Hematopoietic multipotent progenitor cell treated with erythropoietin and hydrocortisone succinate and interleukin-3 and kit ligand, for 6 days (in vitro differentiated cells): ENCODE measurements at places on chromosomes 13 and 19.

DNA sequence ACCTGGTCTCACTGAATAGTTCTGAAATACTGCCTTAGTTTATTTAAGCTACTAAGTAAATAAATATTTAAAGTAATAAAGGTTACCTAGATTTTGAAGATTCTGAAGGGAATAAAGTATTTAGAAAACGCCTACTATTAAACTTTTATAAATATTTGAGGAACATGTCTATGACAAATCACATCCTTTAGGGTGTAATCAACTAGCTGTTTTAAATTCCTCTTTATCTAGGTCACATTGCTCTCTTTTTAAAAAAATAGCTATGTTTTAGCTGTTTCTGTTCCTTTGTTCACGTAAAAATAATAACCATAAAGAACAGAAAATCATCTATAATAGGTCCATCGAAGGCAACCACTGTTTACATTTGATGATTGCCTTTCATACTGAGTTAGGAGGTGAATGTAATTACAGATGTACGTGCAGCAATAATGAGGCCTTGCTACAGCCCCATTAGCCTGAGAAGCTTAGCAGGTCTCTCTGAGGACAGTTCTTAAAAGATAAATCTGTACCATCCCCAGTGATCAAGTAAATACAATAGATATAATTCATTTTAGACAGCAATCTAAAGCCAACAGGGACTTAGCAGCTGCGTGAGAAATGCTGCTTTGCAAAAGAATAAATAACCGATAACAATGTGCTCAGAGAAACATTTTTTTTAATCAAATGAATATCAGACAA lies 449.5 kb downstream of the LIG4 start:
- no peak for DNase-seq

DNA sequence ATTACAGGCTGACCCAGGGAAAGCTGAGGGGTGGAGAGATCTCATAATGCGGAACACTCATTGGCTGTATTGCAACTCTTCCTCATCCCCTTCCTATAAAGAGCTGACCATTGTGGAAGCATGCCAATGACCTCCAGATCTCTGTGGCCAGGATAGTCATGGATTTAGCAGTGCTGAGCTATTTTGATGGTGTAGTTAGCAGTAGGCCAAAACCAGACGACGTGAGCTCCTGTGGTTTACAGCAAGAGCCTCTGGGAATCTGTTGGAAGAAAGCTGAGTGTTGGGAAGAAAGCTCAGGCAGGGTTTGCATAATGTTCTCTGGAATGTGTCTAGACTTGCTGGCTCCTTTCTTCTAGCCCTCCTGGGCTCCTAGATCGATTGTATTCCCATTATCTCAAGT lies 187.5 kb upstream of the GPC6 start:
- DNase-seq: no peak

GRCh38 chr19:55066107-55066709 lies 3.3 kb upstream of the RDH13 start:
- no peak for DNase-seq

DNA sequence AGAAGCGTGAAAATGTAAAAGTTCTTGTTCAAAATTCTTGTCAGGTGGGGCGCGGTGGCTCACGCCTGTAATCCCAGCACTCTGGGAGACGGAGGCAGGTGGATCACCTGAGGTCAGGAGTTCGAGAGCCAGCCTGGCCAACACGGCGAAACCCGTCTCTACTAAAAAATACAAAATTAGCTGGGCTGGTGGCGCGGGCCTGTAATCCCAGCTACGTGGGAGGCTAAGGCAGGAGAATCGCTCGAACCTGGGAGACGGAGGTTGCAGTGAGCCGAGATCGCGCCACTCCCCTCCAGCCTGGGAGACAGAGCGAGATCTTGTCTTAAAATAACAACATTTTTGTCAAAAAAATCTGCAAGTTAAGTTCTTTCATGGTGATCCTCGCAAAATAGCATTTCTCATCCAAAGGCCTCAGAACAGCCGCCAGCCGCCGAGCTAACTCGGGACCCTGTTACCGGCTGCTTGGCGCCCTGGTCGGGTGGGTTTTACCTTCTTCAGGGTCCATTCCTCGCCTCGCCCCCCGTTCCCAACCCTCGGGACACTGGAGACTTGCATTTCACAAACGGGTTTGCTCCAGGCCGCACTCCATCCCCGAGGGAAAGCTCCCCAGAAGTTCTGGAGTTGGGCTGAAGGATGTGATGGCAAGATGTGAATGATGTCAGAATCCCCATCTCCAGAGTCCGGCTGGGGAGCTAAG lies 1.6 kb downstream of the LATS2 start:
- DNase-seq: no peak

- DNase-seq: peak; percentile 11
Observed at GRCh38 chr19:48544856-48545750, 6.9 kb upstream of the SULT2B1 start.

GRCh38 chr13:110925023-110925612 lies 10.2 kb upstream of the ANKRD10 start:
- peak; percentile 57 for DNase-seq

GRCh38 chr19:41554907-41555306 lies 21.1 kb upstream of the CEACAM21 start:
- DNase-seq: peak; percentile 36

GRCh38 chr13:108777421-108778420 lies 148.3 kb downstream of the MYO16 start:
- DNase-seq: no peak

DNA sequence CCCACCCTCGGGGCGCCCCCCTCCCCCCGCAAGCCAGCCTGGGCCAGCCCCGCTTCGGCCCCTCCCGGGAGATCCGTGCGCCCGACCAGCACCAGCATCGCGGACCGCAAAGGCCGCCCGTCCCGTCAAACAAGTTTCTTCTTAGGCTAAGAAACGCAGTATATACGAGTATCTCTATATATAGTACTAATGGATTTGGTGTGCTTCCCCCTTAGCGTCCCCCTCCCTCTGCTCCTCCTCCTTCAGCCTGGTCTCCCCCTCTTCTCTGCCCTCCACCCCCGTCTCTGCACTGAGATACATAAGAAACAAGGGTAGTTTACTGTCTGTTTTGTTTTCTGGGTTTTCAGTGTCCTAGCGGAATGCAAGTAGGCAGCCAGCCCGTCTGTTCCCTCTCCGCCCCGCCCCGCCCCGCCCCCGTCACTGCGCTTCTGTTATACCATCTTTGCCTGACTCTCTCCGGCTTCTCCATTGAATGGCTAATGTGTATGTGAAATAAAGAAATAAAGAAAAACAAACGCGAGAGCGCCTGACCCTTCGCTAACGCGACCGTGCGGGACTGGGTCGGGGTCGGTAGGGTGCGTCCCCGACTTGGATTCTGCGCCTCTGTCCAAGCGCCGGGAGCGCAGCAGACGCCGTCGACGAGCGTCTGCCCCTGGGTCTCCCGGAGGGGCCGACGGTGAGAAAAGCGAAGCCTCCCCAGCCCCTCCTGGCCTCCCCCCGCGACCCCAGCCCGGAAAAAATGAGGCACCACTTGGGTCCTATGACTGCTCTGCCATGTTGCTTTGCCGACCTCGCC lies 4.2 kb downstream of the LYL1 start:
- DNase-seq: peak; percentile 89

- DNase-seq: peak; percentile 34
Observed at GRCh38 chr19:49333811-49334288, 1.4 kb upstream of the CD37 start.

DNA sequence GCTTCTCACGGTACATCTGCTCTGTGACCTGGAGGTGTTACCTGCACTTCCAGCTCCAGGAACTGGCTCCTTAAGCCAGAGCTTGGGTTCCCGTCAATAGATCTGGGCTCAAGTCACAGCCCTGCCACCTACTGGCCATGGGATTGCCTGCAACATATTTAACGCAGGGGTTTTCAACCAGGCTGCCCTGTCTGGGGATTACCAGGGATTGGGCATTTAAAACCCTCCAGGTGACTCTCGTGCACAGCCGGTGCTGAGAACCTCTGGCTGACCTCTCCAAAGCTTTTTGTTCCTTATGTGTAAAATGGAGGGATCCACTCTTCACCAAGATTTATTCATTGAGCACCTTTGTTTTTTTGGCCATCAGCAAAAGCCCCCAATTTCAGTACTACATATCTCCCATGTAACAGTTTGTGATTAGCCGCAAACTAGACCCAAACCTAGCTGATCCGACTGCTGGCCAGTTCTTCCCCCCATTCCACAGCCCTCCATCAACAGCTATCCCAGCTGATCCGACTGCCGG lies 76.6 kb upstream of the STK24 start:
- peak; percentile 85 for DNase-seq

DNA sequence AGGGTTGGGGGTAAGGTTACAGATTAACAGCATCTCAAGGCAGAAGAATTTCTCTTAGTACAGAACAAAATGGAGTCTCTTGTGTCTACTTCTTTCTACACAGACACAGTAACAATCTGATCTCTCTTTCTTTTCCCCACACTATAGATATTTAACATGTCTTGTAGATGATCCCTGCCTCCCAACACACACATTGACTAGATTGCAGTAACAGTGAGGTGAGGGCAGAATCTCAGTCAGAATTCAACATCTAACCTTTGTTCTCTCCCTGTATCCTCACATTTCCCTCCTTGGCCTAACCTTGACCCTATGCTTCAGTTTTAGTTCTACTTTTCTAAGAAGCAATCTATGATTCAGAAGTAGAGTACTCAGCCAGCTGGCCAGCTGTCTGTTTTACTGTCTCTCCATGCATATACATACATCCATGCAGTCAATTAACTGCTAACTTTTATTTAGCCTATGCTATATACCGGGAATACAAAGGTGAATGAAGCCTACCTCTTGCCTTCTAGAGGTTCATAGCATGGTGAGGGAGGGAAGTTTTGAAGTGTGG lies 18.1 kb downstream of the DNAJC15 start:
- no peak for DNase-seq

- DNase-seq: no peak
Observed at GRCh38 chr13:63684822-63685221, 2269.2 kb upstream of the PCDH20 start.

DNA sequence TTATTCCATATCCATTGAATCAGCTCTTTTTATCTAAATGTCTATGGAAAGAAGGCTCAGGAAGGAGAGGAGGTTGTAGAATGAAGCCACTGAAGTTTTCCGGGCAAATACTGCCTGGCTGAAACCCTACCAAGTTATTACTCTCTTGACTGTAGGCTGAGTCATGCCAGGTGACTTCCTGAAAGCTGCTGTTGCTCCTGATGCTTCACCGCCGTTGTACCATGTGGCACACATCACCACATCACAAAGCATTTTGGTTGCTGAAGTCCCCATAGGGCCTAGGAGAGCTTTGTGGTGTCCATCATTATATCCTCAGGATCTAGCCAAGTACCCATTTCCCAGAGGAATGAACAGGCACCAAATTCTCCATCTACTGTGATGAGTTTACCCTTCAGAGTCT lies 11.1 kb upstream of the TDRD12 start:
- DNase-seq: peak; percentile 61

GRCh38 chr13:45238945-45239795 lies 38.3 kb upstream of the KCTD4 start:
- no peak for DNase-seq

DNA sequence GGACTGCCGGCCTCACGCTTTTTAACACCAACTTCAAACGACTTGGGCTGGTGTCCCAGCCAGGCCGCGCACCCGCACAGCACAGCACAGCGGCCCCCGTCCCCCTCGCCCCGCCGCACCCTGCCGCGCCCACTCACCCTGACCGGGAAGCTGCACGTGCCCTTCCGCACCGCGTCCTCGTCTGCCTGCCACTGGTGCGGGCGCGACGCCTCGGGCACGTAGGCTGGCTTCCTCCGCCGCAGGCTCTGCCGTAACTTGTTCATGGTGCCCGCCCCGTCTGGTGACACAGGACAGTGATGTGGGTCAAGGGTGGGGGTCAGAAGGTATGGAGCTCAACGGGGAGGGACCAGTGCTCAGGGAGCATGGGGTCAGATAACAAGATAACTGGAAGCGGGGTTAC lies 6.2 kb downstream of the NUMBL start:
- DNase-seq: no peak

DNA sequence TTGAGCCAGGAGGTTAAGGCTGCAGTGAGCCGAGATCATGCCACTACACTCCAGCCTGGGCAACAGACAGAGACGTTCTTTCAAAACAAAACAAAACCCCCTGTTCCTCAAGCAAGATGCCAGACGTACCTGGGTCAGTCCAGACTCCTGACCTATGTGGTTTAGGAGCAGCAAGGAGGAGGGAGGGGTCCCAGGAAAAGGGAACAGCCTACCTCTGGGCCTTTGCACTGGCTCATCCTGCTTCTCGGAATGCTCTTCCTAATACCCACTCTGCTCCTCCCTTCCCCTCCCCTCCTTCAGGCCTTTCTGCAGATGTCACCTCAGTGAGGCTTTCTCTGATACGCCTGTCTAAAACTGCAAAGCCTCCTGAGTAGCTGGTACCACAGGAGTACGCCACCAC lies 9.5 kb downstream of the RINL start:
- no peak for DNase-seq

GRCh38 chr19:35752746-35753350 lies 4.0 kb downstream of the HSPB6 start:
- no peak for DNase-seq

- DNase-seq: no peak
Observed at GRCh38 chr19:47058621-47059022, 10.2 kb upstream of the TMEM160 start.

- no peak for DNase-seq
Observed at GRCh38 chr19:5553892-5554291, 13.9 kb downstream of the TINCR start.

DNA sequence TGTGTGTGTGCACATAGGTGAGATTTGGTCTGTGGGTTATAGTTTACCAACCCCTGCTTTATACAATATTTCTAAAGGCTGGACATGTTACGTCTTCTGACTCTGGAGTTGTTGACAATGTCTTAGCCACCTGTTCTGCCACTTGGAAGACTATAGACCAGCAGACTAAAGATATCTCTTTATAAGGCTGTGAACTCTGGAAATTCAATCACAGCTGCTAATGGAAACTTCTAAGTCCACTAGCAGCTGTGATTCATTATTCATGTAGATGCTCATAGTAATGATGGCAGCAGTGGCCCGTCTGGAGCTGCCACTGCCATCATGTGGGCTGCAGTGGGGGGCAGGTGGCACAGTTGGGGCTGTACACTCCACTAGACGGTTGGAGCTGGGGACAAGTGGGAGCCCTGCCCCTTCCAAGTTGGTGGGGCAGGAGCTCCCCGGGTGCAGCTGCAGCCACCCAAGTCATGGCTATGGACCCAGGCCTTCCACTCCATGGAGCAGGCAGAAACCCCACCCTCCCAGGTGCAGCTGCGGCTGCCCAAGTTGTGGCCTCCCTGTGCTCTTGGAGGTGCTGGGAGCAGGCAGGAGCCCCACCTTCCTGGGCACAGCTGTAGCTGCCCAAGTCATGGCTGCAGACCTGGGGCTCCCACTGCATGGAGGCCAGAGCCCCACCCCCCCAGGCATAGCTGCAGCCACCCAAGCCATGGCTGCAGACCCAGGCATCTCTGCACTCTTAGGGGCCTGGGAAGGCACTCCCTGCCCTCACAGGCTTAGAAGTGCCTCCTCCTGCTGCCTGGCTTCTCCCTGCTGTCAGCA lies 8.8 kb downstream of the IGFL4 start:
- DNase-seq: no peak
